Cortex of kidney (tissue), 1 donor: ENCODE measurements at places on chromosomes 11 and 22.

- no peak for DNase-seq
Observed at GRCh38 chr11:38824573-38824972, 2226.5 kb upstream of the RAG2 start.

DNA sequence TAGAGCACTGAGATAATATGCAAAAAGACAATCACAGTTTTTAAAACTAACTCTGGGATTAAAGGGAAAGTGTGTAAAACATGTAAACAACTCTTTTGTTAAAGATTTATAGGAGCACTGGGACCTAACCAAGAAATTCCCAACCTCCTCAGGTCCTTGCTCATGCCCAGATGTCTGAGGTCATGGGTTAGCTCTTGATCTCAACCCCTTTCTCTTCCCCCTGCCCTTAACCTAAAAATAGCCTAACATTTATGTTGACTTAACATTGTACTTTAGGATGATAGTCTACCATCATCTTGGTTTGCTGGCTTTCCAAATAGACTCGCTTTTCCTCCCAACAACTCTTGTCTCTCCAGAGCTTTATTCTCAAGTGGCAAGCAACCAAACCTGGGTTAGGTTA is 258.2 kb upstream of the FAT3 start:
- no peak for DNase-seq

GRCh38 chr22:46019351-46019750 is 42.4 kb upstream of the WNT7B start:
- no peak for DNase-seq

- no peak for DNase-seq
Observed at GRCh38 chr22:40547729-40548143, 88.8 kb downstream of the MRTFA start.

DNA sequence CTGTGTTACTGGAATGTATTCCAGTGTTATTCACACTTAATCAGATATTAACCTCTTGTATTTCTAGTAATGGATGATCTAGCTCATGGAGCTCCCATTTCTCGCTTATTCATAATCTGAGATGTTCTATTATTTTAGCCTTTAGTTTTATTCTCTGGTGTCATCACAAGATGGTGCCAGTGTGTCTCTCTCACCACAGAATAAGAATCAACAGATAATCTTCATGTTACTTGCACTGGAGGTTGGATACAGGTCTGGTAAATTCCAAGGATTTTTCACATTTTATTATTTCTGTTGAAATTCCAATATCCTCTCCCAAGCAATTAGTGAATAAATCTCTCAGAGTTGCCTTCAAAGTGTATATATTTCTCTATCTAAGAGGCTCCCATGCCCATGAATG is 74.6 kb downstream of the CASP12 start:
- DNase-seq: no peak

GRCh38 chr11:107457205-107457557 is 444 bp downstream of the CWF19L2 start:
- no peak for DNase-seq

DNA sequence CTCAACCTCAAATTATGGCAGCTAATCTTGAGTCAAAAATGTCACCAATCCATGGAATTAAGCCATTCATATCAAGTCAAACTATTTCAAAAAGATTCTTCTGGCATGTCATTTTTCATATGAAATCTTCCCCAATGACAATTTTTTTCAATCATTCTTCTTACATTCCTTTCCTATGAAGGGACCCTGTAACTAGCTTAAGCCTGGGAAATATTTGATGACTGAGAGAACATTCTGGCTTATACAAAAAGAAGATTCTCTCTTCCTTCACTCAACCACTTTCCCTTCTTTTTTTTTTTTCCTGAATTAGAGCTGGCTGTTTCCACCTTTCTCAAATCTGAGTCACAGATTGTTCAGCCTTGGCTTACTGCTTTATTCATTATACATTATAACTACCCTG is 903.7 kb downstream of the FAM181B start:
- no peak for DNase-seq

DNA sequence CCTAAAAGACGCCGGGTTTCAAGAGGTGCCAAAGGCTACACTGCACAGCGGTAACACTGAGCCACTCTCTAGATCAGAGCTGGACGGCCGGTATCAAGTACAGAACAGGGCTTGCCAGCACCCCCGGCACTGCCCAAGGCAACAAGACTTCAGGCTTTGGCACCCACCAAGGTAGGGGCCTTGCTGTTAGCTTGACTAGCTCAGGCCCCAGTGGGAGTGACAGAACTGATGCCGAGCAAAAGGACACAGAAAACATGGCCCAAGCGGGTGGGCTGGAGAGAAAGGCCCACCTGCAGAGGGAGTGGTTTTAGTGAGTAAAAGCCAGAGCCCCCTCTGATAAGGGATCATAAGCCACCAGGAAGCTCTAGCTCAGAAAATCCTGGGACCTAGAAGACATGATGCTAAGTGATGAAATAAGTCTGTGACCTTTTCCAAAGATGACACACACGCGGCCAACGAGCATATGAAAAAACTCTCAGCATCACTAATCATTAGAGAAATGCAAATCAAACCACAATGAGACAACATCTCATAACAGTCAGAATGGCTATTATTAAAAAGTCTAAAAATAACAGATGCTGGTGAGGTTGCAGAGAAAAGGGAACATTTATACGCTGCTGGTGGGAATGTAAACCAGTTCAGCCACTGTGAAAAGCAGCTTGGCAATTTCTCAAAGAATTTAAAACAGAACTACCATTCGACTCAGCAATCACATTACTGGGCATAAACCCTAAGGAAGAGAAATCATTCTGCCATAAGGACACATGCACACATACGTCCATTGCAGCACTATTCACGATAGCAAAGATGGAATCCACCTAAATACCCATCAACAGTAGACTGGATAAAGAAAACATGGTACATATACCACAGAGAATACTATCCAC is 12.9 kb downstream of the EHD1 start:
- no peak for DNase-seq

- no peak for DNase-seq
Observed at GRCh38 chr11:13343931-13344717, 66.5 kb downstream of the BMAL1 start.

- DNase-seq: no peak
Observed at GRCh38 chr11:116310698-116311097, 462.1 kb downstream of the BUD13 start.

DNA sequence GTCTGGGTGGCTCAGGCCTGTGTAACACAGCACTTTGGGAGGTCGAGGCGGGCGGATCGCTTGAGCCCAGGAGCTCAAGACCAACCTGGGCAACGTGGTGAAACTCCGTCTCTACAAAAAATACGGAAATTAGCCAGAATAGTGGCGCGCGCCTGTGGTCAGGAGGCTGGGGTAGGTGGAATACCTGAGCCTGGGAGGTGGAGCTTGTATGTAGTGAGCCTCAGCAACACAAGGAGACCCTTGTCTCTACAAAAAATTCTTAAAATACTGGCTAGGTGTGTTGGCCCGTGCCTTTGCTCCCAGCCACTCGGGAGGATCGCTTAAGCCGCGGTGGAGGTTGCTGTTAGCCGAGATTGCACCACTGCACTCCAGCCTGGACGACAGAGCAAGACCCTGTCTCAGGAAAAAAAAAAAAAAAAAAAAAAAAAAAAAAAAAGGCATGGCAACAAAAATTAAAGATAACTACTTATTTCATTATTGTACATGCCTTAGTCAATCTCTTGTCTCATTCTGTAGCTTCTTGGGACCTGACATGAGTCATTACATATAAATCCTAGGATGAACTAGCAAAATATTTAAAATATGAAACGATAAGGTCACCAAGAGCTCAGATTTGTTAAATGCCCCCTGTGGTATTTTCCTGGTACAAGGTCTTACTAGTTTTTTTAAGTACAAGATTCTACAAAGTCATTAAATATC is 1.1 kb downstream of the TAF1D start:
- DNase-seq: no peak

DNA sequence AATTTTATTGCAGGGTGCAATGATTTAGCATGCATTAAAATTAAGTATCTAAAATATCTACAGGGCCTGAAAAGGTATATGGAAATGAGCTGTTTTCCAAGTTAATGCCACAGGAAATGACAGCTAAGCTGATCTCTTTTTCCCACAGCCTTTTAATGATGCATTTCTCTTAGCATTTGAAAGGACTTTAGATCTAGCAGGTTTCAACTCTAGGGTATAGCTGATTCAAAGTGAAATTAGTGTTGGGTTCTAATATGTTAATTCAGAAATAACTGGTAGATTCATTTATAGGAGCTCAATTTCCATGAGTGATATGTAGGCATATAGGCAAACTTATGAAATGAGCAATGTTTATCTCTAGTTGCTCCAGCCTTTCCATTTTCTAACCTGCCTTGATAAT is 274.2 kb downstream of the CASP12 start:
- DNase-seq: no peak

DNA sequence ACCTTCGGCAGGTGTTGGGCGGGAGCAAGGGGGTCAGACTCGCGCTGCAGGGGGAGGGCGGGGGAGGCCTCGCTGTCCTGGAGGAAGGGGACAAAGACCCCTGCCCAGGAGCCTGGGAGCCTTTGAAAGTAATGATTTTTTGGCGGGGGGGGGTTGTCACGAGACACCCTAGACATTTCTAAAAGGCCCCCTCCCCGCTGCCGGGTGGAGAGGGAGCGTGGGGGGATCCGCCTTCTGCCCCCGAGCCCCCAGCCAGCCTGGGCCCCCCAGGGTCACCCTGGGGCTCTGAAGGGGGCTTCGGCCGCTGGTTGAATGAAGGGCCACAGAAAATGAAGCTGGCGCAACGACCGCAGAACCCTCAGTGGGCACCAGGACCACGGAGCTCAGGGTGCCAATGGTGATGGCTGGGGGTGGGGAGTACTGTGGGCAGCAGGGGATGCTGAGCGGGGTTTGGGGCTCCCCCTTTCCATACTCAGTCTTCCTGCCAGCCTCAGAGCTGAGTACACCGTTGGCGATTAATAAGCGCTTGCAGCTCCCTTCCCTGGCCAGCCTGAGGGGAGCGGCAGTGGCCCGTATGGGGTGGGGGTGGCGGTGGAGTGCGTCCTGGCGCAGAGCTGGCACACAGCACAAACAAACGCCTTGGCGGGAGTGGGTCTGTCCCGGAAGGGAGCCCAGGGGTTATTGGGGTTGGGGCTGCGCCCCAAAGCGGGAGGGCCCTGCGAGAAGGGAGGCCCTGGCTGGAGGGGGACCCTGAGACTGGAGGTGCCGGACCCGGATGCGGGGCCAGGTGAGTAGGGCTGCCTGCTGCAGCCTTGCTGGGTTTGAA is 1.2 kb upstream of the DUSP8 start:
- no peak for DNase-seq

- DNase-seq: no peak
Observed at GRCh38 chr11:59523541-59523940, 12.2 kb downstream of the OR4D9 start.

- DNase-seq: no peak
Observed at GRCh38 chr22:28574159-28574788, 105.4 kb downstream of the TTC28 start.

DNA sequence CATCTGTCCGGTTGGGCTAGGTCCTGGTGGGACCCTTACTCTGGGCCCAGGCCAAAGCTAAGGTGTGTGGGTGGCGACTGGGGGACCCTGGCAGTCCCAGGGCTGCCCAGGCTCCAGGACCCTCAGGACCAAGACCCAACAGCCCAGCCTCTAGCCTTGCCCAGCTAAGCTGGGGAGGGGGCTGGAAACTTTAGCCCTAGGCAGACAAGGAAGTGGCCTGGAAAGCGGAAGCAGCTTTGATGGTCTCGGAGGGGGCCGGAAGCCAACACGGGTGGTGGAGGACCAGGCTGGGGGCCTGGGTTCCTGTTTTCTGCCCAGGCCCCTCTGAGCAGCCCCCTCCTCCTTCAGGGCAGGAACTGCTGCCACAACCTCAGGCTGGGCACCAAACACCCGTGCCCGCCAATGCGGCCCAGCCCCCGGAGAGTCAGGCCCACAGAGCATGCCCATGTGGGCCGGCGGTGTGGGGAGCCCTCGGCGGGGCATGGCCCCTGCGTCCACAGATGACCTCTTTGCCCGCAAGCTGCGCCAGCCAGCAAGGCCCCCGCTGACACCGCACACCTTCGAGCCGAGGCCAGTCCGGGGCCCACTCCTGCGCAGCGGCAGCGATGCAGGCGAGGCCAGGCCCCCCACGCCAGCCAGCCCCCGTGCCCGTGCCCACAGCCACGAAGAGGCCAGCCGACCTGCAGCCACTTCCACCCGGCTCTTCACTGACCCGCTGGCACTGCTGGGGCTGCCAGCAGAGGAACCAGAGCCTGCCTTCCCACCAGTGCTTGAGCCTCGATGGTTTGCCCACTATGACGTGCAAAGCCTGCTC is 2.8 kb downstream of the SIPA1 start:
- DNase-seq: no peak

DNA sequence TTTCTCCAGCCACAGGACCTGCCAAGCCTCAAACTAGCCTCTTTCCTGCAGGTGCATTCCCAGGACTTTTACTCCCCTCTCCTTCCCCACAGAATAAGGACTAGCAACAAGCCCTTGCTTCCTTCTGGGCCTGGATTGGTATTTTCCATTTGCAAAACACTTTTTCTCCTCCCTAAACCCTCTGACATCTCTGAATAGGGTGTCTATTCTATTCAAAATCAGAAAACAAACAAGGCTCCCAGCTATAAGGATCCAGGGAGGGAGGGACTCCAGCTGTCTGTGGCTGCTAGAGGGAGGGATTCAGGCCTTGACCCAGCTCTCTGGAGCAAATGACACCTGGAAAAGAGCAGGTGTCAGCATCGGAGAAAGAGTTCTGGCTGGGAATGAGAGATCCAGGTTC is 168.5 kb upstream of the BDNF start:
- DNase-seq: no peak

- DNase-seq: no peak
Observed at GRCh38 chr11:66328031-66328301, 8.3 kb downstream of the RIN1 start.

GRCh38 chr11:4181782-4182721 is 87.5 kb downstream of the RRM1 start:
- DNase-seq: no peak

DNA sequence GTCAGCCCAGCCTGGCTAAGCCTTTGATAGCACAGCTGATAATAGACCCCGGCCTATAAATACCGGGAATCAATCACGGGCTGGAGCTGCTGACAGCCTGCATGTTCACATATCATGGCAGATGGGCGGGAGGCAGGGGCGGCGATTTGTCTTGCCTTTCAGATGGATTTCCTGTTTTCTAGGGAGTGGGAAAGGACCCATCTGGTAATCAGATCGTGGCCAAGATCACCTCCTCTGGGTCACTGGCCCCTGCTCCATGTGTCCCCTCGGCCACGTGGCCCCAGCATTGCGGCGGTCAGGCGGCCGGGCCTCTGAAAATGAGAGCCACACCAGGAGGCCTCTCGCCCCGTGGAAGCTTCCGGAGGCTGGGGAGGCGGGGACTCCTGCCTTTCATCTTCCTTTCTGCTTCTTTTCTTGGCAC is 36.6 kb downstream of the SMIM38 start:
- no peak for DNase-seq

- DNase-seq: no peak
Observed at GRCh38 chr11:68122936-68123539, 1.9 kb upstream of the CHKA start.
